ENCODE measurements at places on chromosomes 4 and X.
A peak's percentile ranks its signal among the peaks of the same experiment; 100 is the strongest.

DNA sequence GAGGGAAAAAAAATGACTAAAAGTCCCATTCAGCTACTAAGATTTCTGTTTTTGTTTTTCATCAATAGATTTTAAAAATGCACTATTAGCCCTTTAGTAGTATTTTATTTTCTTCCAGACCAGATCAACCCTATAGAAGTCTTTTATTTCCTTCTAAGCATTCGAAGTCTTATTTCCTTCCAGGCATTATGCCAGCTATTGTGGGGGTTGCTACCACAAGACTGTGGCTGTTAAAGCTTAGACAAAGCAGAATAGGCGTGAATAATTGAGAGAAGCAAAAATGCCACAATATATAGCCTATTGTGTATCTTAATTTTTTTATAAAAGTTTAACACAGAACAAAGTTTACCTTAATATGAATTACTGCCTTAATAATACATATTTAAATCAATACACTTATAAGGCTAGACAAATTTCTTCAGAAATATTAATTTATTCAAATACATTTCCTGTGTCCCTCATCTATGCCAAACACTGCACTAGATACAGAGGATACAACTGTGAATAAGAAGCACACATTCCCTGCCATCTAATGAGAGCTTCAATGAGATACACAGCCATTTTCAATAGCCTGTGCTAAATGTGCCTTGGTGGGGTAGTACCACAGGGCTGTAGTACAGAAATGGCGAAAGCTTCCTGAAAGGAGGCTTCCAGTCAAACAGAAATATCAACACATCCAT is 33.1 kb downstream of the SLC10A7 start:
- DNase-seq: peak; percentile 13

DNA sequence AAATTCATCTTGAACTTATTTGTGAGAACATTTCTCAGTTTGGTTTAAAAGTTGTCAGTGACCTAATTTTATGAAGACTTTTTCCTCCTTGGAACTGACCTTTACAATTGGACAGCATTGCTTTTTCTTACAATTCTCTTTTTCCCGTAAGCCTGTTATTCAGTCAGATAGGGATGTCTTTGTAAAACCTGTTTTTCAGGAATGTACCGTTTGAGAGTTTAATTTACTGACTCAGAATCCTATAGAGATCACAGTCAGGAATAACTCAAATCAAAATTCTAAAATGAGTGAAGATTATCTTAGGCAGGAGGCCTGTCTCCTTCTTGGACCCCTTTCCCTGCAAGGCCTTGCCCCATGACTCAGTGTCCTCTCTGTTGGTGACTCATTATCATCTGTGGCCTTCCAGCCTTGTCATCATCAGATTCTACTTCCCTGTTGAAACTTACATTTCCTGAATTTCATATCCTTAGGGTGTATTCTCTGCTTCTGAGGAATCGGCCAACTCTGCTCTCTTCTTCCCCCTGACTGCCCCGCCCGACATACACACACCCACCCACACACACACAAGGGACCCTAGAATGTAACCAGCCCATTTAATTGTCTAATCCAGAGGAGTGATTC is 99.8 kb downstream of the ARHGAP10 start:
- DNase-seq: peak; percentile 82

- peak; percentile 57 for DNase-seq
Observed at GRCh38 chr4:76748649-76749048, 149.3 kb downstream of the SOWAHB start.

- no peak for DNase-seq
Observed at GRCh38 chr4:10283761-10284160, 167.2 kb upstream of the WDR1 start.

- no peak for DNase-seq
Observed at GRCh38 chr4:84417997-84418709, 80.9 kb downstream of the NKX6-1 start.

- DNase-seq: no peak
Observed at GRCh38 chr4:1469043-1469442, 62.8 kb upstream of the NKX1-1 start.

DNA sequence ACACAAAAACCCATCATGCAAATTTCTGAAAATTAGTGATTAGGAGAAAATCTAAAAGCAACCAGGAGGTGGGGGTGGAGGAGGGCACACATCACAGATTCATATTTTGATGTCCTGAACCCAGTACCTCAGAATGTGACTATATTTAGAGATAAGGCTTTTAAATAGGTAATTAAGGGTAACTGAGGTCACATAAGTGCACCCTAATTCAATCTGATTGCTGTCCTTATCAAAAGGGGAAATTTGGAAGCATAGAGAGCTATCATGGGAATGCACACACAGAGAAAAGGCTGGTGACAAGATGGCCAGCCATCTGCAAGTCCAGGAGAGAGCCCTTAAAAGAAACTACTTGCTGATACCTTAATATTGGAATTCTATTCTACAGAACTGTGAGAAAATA is 281.8 kb upstream of the UGT8 start:
- DNase-seq: no peak

DNA sequence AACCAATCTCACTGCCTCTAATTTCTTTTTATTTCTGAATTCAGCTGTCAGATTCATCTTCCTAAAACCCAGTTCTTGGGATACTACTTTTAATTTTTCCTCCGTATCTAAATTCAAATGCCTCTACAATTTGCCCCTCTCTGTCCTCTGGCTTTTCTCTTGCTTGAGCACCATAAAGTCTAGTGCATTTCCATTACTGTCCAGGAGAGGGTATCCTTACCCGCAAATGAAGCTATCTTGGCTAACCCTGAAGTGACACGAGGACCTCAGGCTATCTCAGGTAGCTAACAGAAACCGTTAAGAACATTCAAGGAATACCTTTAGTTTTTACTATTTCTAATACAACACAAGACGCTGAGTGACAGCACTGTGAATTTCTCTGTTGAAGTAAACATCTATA is 49.4 kb upstream of the PRR32 start:
- no peak for DNase-seq

- peak; percentile 32 for DNase-seq
Observed at GRCh38 chrX:118360429-118361125, 14.7 kb downstream of the WDR44 start.

- no peak for DNase-seq
Observed at GRCh38 chrX:23228950-23229448, 105.7 kb upstream of the PTCHD1 start.

GRCh38 chr4:183449193-183449882 is 4.9 kb downstream of the CDKN2AIP start:
- peak; percentile 51 for DNase-seq

GRCh38 chr4:39543034-39543433 is 15.8 kb upstream of the UGDH start:
- DNase-seq: no peak

DNA sequence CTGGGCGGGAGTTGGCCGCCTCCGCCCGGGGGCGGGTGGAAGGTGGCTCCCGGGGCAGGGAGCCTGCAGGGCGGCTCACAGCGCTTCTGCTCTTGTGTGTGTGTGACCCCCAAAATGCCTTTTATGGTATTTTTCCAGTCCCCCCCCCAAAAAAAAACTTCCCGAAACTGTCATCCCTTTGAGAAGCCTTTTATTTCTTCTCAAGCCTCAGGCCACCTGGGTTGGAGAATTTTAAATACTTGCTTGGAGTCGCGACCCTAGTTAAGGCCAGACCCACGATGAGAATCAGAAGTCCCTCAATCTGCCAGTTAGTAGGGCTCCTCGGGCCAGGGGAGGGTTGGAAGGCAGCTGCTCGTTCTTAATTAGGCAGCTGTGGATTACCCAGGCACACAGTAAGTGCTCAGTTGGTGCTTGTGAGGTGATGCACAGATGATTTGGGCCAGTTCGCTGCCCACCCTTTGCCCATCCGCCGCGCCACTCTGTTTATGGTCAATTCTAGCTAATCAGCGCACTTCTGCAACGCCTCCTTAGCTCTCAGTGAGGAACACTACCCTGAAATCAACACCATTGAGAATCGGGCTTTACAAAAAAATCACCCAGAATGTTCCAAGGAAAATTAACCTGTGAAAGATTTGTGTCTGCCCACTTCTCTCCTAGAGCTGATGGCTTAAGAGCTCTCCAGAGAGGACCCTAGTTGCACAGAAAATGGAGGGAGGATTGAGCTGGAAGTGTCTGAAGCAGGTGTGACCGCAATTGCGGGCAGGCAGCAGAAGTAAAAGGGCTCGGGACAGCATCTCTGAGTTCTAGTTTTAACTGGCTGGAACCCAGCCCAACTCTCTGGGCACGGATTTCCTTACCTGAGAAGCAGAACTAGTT is 648 bp upstream of the SCD5 start:
- DNase-seq: peak; percentile 17

DNA sequence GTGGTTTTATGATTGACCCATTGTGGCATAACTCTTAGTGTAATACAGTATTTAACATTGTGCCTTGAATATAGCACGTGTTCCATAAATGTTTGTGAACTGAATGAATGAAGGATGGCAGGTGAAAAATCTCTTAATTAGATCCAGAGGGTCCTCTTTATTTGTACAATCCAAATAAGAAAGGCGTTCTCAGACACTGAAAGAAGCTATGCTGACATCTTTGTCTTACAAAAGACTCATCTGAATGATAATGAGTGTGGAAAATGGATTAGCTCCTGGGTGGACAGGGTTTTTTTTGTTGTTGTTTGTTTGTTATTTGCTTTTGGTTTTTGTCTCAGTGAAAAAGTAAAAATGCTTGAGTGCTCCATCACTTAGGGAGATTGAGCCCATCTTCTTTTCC is 62.7 kb downstream of the NEUROG2 start:
- DNase-seq: no peak

DNA sequence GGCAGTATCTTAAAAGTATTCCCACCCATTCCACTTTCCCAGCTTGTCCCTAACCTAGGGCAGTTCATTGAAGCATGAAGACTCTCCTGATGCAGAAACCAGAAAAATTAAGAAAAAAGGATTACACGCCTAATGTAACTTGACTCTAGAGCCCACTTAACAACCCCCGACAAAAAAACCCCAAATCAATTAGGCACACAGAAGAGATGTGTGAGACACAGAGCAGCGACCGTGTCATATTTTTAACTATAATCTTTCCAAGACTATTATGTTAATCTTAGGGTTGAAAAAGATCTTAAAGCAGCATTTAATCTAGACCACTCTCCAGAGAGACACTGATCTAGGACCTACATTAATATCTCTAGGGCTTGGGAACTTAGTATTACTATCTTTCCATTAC is 1.3 kb downstream of the YTHDC1 start:
- no peak for DNase-seq

DNA sequence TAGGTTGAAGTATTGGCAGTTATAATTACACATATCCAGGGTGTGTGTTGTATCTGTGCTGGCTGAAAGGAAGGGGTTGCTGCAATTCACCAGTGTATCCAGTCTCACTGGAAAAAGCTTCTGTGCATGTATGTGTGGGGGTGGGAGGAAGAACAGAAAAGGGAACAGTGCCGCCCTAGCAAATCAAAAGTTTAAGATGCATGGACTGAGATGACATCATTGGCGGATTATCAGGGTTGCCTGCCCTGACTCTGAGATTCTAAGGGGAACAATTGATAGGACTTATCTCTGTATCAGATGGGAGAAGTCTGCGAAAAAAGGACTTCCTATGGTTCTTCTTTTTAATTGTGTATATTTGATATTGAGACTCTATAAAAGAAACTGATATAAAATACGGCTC is 3.5 kb downstream of the SLC25A43 start:
- no peak for DNase-seq

- no peak for DNase-seq
Observed at GRCh38 chrX:113473418-113473817, 632.8 kb upstream of the AMOT start.

GRCh38 chr4:8871417-8872401 is at the start of gene HMX1:
HMX1 (minus strand) TSS chr4:8871839; CDS start chr4:8871614, 225 bp downstream.
- DNase-seq: no peak

- DNase-seq: no peak
Observed at GRCh38 chr4:62087706-62088105, 887.6 kb downstream of the ADGRL3 start.

- no peak for DNase-seq
Observed at GRCh38 chrX:119539872-119540271, 25.3 kb downstream of the STEEP1 start.

DNA sequence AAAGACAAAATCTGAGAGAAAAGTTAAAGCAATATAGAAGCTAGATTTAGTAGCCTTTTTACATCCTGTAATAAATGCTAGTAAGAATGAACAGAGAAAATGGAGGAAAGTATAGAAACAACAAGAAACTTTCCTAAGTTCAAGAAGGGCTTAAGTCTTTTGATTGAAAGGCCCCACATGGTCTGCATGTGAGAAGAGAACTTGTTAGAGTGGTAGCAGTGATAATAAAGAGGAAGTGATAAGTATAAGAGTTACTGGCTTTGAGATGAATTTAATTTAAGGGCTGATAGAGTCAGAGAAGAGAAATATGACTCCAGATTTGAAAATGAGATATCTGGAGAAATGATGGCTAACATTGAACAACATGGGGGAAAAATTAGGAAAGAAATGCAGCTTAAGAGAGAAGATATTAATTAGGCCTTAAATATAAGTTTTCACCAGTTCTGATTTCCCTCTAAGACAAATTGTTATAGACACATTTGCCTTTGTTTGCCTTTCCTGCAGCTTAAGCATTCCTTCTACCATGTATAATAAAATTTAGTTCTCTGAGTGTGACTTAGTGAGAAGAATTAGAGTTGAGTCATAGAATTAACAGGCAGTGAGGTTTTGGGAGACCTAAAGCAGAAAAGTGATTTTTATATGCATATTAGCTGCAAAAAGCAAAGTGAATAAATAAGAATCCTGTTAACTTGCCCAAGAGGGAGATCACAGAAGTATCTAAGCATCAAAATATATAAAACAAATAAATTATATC is 18.4 kb downstream of the ZFX start:
- DNase-seq: no peak

GRCh38 chr4:100016191-100016590 is 66.1 kb upstream of the H2AZ1 start:
- DNase-seq: no peak

GRCh38 chrX:48976086-48976485 is 4.4 kb upstream of the KCND1 start:
- DNase-seq: no peak

GRCh38 chr4:183635321-183635720 is 23.7 kb downstream of the RWDD4 start:
- DNase-seq: no peak

- DNase-seq: peak; percentile 88
Observed at GRCh38 chrX:154526901-154527675, 11.1 kb upstream of the FAM3A start.

GRCh38 chr4:45646885-45647590 is 476.8 kb downstream of the GABRG1 start:
- no peak for DNase-seq
